ENCODE measurements at places on chromosomes 2 and 18.

GRCh38 chr2:237915576-237915975, 51.2 kb upstream of the UBE2F start:
- DNase-seq = no peak

- DNase-seq = no peak
Observed at GRCh38 chr2:240253583-240254145, 113.2 kb upstream of the OTOS start.

DNA sequence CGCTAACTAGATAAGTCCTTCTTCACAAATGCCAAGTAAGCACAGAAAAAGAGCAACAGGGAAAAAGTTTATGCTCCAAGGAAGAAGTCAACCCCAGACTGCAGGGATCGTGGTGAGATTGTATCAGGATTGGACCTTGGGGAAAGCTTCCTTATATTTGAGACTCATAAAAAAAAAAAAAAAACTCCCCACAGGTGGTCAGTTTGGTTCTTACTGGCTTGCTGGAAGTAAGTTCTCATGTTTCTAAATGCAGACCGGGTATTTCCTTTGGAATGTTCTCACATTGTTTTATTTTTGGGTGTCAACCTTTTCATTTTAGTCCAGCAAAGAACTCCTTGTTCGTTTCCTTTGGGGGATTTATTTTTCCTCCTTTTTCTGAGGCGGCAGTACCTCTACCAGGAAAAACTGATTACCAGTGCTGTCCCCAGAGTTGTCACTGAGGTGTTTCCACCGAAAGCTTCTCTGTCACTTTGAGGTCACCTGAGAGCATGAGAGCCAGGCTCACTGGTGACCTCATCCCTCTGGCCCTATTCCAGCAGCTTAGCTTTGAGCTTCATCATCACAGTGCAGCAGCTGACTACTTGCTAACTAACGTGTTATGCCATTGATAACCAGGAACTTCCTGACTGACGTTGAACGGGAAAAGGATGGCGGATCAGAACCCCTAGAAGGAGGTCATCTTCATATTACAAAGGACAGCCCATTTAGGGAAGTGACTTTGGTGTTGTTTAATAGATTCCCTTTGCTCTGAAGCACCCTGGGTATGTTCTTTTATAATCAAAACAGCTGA, 16.8 kb upstream of the ATP8B1 start:
- no peak for DNase-seq

GRCh38 chr2:69581774-69582581, 61.6 kb downstream of the AAK1 start:
- no peak for DNase-seq

DNA sequence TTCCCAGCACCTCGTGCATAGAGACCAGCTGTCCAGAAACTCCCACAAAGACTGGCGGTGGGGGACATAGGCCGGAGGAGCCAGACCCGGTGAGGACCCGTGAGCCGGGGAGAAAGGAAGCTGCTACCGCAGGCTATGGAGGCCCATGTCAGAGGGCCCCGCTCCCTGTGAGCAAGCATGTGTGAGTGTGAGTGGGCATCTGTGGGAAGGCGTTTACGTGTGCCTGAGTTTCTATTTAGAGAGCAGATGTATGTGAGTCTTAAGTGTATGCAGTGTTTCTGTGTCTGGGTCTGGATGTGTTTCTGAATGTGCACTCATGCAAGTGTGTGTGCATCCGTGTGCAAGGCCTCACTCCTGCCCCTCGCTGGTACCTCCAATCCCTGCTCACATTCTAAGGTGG, 187.8 kb upstream of the RAB6C start:
- no peak for DNase-seq

- DNase-seq = no peak
Observed at GRCh38 chr2:17104454-17104853, 413.8 kb downstream of the RAD51AP2 start.

DNA sequence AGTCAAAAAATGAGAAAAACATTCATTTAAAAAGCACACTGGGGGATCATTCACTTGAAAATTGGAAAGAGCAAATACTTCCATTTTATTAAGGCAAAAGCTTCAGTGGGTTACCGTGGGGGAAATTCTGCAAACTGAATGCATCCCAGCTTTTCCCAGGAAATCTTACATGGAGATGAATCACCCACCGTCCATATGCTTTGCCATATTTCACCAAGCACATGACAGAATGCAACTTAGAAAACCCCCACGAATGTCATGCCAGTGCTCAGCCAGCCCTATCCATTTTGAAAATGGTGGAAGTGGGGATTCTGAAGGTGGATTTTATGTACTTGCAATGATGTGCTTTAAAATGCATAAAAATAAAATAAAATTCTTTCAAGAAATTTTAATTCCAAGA, 485.5 kb upstream of the ID2 start:
- no peak for DNase-seq

- no peak for DNase-seq
Observed at GRCh38 chr2:192687015-192687414, 492.3 kb upstream of the TMEFF2 start.

DNA sequence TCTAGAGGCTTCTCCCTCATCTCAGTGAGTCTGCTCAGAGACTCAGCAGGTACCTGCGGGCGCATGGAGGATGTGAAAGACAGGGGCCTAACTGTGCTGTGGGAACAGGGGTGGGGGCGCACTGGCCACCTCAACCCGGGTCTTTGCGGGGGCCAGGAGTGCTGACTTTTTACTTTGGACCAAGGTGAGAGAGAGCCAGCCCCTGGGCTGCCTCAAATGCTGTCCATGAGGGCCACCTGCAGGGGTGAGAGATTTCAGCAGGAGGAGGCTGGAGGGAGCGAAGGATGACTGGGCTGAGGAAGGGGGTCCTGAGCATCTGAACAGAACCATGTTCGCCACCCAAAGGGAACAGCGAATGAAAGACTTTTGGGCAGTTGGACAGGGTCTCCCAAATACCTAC, 129.4 kb downstream of the TNS1 start:
- no peak for DNase-seq

All from fibroblast of the conjunctiva (primary cell).